ENCODE measurements at places on chromosomes 5 and 9.

GRCh38 chr9:104028827-104029226 lies 65.3 kb upstream of the SMC2 start:
- DNase-seq: no peak

- peak; percentile 10 for DNase-seq
These were observed 17.5 kb downstream of the WHRN start for GRCh38 chr9:114487607-114488300.

DNA sequence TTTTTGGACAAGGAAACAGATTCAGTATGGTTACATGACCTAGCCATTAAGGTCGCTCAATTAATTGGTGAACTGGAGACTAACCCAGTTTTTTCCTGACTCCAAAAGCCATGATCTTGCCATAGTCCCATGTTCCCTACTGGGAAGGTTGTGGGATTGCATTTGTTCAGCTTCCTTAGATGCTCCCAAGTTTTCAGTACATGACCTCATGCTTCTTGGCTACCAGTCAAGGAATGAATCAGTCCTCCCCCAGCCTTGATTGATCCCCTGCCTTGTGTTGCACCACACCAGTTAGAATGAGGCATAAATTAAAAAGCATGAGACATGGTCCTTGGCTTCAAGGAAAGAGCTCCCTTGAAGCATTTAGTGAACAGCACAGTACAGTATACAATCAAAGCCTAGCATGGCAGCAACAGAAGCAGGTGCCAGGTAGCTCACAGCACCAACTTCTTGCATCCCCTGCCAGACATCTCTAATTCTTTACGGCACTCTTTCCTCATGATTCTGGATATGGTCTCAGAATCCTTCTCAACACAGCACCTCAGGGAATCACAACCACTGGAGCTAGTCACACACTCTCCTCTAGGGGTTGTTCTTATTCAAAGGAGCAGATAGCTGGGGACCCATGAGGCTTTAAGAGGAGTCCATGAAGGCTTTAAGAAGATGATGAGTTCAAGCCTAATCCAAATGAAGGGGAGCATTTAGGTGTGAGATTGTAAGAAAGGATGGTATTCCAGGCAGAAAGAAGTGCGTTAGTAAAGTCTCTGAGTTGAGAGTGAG lies 295.5 kb upstream of the CLINT1 start:
- no peak for DNase-seq

- DNase-seq: no peak
These were observed 32.1 kb upstream of the RICTOR start for GRCh38 chr5:39106322-39106721.

- DNase-seq: peak; percentile 84
These were observed at the start of gene SERINC5 for GRCh38 chr5:80255811-80256712. Gene SERINC5, minus strand, starts transcription at chr5:80256048. Its CDS starts 126 bp downstream, at chr5:80255922.

GRCh38 chr9:37801287-37801850 lies 772 bp downstream of the DCAF10 start:
- no peak for DNase-seq

DNA sequence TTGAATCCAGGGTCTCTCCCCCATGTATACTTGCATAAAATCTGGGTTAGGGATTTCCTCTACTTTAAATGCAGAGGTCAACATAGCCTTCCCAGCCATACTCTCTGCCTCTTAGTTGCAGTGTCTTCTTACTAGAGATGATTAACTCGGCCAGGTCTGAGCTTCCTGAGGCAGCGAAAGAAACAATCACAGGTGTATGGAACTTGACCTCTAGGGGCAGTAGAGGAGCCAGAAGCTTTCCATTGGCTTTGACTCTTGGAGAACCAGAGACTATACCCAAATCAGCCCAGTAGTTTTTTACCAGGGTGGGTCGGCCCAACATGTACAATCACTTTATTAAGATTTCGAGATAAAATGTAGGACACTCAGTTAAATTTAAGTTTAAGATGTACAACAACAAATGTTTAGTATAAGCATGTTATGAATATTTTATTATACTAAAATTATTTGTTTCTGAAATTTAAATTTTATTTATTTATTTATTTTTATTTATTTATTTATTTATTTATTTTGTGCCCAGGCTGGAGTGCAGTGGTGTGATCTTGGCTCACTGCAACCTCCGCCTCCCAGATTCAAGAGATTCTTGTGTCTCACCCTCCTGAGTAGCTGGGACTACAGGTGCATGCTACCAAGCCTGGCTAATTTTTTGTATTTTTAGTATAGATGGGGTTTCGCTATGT lies 48.0 kb upstream of the DMRT3 start:
- no peak for DNase-seq

DNA sequence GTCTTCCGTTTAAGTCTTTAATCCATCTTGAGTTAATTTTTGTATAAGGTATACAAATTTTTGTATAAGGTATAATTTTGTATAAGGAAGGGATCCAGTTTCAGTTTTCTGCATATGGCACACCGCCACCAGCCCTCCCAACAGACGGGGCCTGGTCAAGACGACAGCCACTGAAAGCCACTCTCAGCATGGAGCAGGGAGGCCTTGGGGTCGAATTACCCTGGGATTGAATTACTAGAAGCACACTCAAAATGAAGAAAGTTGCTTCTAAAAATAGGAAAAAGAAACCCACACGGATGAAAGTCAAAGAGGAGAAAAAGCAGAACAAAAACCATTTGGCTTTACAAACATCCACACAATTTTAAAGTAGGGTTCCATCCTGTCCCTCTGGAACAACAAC lies 586.2 kb upstream of the ADAMTS16 start:
- DNase-seq: no peak

GRCh38 chr5:113295111-113295539 lies 139.7 kb downstream of the TSSK1B start:
- no peak for DNase-seq

- no peak for DNase-seq
These were observed 300.1 kb downstream of the MLLT3 start for GRCh38 chr9:20322212-20322611.

GRCh38 chr5:103718108-103718507 lies 155.5 kb upstream of the NUDT12 start:
- DNase-seq: no peak

DNA sequence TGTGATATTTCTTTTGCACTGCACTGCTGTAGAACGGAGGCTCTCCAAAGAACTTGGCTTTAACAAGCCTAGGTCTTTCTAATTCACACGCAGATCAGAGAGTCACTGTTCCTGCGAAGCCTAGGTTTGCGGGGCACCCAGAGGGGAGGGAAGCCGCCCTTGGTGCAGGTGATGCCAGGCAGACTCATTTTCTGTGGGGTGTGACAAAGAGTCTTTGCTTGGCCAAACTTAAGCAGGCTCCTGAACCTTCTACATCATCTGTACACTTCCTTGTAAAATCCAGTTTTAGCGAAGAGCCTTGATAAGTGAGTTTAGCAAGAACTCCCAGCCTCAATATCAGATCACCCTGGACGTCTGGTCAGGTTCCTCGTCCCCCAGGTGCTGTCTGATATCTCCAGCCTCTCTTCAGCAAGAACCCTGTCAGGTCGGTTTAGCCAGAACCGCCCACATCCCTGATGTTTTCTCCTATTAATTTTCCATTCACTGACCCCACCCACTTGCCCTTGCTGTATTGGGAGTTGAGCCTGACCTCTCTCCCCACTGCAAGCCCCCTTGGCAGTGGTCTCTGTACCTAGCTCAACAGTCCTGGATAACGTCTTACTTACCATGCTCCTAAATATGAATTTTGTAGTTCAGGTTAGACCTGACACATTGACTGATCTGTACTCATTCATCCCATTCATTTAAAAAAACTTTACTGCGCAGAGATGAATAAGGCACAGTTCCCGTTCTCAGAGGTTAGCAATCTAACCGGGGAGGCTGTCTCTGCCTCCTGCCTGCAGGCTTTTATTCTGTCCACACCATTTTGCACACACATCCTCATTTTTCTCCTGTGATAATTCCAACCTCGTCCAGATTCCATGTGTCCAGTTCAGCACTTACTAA lies 880 bp upstream of the UBAC1 start:
- no peak for DNase-seq

Data from stimulated activated CD8-positive, alpha-beta memory T cell treated with anti-CD3 and anti-CD28 coated beads, Interleukin-7, amount 100 ng/mL, for 4 hours (primary cell).